ENCODE measurements at places on chromosomes 5 and 9. TPM values are rescaled to one million over a fixed set of nuclear protein-coding genes. Genes with fewer than 3 reads are reported as not detected.

The GPR151 gene
- total RNA-seq: 1.2 TPM

The CARTPT gene
- total RNA-seq: not detected

The SOWAHA gene
- total RNA-seq: 4.6 TPM

DNA sequence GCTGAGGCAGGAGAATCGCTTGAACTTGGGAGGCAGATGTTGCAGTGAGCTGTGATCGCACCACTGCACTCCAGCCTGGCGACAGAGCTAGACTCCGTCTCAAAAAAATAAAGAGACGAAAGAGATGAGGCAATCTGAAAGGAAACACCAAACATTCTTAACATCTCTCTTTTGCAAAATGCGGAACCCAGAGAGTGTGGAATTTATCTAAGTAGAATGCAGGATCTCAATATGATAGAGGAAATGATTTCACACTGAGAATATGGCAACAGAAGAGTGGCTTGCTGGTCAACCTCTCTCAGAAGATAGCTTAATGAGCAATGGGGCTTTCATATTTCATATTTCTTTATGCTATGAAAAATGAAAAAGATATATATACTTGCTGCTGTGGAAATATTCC, 33.4 kb upstream of the PCA3 start:
- DNase-seq: no peak

The OR1J2 gene
- 1.2 TPM for total RNA-seq

DNA sequence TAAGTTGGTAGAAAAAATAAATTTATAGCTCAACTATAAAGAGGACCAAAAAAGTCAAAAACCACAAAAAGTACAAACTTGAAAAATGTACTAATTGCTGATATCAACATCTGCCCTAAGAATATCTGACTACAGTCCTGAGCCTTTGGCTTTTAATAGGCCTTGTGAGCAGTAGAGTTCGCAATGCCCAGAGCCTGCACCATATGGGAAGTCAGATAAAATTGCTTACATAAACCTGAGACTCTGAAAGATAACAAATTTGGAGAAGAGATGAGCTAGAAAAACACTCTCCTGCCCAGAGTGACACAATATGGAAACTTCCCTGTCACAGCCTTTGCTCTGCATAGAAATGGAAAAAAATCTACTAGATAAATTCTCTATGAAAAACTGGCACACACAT, 368.0 kb upstream of the GRIN3A start:
- peak; percentile 1 for DNase-seq

The SVEP1 gene
- 89.3 TPM for total RNA-seq

- no peak for DNase-seq
Measured at GRCh38 chr9:87309236-87309635, 188.4 kb upstream of the DAPK1 start.

DNA sequence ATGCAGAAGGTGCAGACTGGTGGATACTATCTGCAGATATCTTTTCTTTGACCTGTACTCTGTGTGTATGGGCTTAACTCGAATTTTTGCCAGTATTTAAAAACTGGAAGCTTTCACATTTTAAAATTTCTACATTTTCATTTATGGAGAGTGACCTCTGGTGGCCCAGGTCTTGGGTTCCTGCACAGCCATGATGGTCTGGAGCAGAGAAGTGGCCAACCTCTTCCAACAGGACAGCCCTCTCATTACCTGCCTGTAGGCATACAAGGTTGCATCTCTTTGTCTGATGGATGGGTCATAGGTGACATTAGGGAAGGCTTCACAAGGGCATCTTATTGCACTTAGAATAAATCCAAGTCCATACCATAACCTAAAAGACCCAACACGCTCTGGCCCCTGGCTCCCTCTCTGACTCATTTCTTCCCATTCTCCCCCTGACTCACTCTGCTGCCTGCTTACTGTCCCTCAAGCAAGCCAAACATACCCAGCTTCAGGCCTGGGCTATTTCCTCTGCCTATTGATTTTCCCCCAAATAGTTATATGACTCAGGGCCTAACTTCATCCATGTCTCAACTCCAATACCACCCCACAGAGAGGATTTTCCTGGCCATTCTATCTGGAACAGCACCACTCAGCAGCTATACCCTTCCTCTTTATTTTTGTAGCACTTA, 113.3 kb upstream of the SLC1A3 start:
- no peak for DNase-seq

The INSYN2B gene
- 1.7 TPM for total RNA-seq

DNA sequence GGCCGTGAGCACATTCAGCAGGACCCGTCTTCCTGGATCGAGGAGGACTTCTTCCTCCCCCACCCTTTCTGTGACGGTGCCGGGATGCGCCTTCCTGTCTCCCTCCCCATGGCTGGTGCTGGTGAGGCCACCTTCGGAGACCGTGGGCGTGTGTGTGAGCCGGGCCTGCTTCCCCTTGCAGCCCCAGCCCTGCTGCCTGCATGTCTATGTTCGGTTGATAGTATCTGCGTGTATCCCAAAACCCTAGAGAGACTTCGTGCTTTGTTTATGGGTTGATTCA, 12.8 kb downstream of the CEP72 start:
- DNase-seq: no peak
